Mesenteric fat pad (tissue), 1 donor: ENCODE measurements at places on chromosomes 5 and 9. TPM values are rescaled to one million over a fixed set of nuclear protein-coding genes. Genes with fewer than 3 reads are reported as not detected.

The NMUR2 gene
- not detected for total RNA-seq

The GPR151 gene
- not detected for total RNA-seq

DNA sequence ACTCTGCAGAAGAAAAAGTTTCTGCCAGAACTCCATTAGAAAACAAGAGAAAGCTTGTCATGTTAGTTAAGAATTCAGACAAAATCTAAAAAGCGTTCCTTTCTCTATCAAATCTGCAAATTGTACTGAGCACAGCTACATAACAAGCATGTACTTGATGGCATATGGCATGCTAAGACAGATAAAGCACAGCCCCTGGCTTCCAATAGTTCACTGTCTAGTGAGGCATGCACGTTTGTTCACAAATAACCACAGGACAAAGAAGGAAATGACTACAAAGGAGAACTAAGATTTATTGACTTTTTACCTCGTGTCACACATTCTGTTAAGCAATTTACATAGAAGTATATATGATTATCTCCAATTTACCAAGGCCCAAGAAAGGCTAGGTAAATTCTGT is 518.2 kb upstream of the TLE4 start:
- no peak for DNase-seq

DNA sequence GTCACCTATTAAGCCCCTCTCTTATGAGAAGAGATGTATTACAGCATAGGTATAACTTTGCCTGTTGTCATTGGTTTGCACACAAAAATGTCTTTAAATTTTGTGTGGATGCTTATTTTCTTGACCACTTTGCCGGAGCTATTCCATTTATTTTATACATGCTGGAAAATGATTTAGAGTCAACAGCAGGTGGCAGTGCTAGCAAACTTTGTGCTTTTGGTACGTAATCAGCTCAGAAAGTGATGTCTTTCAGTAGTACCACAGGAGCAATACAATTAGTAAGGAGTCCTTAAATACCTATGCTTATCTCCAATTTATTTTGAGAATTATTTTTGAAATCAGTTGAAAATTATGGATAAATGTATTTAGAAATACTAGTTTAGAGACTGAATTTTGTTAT is 19.8 kb upstream of the NUDT12 start:
- DNase-seq = no peak

DNA sequence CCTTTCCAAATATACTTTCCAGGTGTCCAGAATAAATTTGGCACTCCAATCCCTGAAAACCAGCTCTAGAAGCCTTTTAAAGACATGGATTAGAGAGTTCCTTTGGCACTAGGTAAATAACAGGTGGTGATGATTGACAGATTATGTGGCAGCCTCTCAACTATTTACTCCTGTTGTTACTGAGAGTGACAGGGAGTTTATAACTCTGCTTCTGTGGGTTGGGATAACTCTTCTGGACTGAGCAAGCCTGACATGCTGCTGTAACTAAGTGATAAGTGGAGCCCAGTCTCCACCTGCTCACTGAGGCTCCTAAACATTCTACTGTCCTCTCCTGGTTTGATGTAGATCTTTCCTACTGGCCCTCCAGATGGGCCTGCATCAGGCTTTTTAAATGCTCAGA is 693.2 kb upstream of the FTMT start:
- no peak for DNase-seq

GRCh38 chr5:172107571-172107970 is 80.5 kb downstream of the STK10 start:
- no peak for DNase-seq

- DNase-seq = peak; percentile 77
Measured at GRCh38 chr5:29498860-29499259, 1694.6 kb upstream of the CDH6 start.

GRCh38 chr5:87650284-87650683 is 237.6 kb upstream of the CCNH start:
- DNase-seq = no peak

DNA sequence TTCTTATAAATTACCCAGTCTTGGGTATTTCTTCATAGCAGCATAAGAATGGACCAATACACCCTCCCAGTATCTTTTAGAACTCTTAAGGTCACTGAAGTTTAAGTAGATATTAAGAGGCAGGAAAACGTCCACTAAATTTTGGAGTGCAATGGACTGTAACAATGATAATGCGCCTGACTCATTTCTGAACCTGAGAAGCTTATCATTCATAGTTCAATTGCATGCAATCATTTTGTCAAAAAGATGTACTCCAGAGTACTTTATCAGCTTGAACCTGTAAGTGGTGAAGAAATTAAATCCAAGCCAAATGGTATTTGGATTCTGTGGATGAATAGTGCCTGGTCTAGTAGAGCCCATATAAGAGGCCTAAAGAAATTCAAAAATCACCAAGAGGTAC is 196.5 kb upstream of the CDH9 start:
- no peak for DNase-seq
